ENCODE measurements at places on chromosomes 3 and 15.

DNA sequence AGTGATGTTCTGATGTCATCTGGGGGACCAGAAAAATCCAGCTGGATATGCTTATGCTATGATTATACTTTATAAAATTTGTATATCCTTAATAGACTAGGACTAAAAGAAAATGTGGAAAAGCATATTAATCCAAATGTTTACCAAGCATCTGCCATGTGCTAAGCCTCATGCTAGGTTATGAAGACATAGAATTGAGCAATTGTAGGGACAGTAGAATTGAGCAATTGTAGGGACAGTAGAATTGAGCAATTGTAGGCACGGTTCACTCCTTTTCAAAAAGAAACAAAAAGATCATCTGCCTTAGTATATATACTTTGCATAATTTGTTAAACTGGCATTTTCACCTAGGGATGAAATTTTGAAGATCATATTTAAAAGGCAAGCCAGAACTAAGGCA is 18.3 kb downstream of the ABHD5 start:
- no peak for DNase-seq

- DNase-seq: no peak
Measured at GRCh38 chr3:16668776-16669545, 63.7 kb upstream of the DAZL start.

DNA sequence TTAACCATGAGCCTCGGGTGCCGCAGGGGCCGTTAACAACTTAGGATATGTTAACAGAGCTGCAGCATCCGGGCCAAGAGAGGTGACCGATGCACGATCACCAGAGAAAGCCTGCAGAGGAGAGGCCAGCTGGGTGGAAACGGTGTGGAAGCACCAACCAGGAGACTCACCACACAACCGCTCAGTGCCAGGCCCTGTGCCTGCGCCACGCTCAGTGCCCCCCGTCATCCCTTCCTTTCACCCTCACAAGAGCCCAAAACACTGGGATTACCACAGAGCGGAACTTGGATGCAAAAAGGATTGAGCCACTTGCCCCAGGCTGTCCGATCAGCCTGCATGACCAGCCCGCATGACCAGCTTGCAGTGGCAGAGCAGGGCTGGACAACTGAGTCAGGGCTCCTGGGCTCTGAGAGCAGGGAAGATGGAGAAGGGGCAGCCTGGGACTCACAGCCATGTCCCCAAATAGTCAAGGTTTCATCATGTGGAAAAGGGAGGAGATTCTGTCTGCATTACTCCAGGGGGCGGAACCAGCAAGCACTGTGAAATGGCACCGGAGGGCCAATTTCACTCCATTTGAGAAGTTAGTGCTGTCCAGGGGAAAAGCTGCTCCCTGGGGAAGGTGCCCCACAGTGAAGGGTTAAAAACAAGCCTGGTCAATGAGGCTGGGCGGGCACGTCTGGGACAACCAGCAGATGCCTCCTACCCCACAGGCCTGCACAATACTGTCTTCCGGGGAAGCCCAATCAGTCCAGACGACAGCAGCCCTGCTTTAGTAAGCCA is 156.8 kb downstream of the ATP10A start:
- no peak for DNase-seq

GRCh38 chr3:157239082-157239704 is 79.2 kb upstream of the CCNL1 start:
- DNase-seq: peak; percentile 46

DNA sequence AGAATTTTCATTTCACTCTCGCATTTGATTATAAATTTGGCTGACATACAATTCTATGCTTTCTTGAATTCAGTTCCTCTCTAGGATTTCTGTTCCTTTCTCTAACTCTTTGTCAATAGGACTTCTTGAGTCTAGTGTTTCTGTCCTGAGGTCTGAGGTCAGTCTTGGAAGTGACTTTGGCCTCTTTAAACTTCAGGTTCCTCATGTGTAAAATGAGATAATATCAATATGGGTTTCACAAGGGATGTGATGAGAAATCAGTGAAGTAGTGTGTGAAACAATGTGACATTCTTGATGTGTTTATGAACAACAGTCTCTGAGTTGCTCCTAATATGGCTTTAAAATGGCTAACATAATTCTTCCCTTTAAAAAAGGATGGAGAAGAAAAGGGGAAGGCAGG is 92.2 kb downstream of the SV2B start:
- DNase-seq: no peak

DNA sequence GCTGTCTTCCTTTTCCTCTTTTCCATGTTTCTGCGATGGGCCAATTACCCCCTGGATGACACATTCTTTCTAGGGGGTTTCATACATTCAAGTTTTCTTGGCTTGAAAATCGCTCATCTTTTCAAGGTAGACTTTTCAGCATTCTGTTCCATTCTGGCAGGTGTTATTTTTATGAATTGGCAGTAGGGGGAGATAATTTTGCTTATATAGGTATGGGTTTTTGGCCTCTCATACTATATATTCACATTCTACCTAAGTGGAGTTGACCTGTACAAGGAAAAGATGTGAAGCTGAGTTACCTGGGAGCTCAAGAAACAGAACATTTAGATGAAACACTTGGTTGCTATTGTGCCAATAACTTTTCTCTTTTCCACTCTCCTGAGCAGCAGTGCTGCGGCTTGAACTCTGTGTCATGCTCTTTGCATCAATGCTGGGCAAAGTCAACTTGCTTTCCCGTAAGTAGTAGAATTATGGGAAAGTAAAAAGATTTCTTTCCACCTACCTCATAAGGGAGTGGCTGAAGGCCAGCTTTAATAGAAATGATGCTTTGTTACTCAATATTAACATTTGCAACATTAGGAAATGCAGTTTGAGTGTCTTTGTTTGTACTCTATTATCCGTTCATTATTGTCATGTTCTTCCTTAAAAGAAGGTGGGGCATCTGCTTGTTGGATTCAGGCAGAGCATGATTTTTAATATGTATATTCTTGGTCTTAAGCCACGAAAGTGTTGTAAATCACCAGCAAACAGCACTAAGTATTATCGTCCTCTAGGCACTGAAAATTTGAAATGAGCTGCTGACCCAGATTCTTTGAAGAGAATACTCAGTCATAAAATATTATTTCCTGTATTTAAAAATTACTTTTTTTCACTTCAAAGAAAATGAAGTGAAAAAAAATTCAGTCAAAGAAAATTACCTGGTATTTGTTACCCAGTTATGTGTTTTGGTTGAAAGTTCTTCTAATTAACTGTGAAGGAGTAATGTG is 27.7 kb upstream of the MFSD1 start:
- DNase-seq: no peak

GRCh38 chr3:195208183-195208582 is 62.8 kb downstream of the XXYLT1 start:
- peak; percentile 75 for DNase-seq
